ENCODE measurements at places on chromosomes 1 and 21.

- DNase-seq, result no peak
Observed at GRCh38 chr1:92949937-92950817, 11.1 kb downstream of the DIPK1A start.

DNA sequence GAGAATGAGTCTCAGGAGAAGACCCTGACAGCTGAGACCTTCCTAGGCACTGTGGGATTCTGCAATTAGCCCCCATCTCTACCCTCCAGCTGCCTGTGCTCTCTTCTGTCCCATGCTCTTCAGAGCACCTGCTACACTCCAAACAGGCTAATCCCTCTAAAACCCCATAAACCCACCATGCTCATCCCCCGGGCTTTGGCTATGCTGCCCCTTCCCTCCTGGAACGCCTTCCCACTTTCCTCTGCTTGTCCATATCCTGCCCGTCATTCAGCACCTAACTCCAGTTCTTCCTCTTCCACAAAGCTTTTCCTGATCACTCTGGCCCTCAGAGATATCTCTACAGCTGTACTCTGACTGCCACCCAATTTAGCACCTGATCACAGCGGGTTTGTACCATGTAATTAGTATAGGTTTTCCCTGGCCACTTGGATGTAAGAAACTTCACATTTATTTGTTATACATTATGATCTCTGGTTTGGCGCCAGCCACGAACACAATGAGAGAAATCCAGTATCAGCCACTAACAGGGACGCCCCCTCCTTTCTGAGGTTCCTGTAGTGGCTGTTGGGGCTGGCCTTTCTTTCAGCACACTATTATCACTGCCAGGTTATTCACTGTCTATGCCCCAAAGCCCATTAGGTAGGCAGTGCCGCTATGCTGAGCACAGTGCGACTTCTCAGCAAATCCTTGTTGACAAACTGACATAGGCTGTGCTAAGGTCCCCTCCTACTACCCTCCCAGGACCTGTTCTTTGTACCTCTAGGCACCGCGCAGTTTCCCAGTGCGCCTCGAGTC is 45.1 kb downstream of the CDC7 start:
- DNase-seq, result no peak

- DNase-seq, result peak; percentile 58
Observed at GRCh38 chr1:222167111-222167510, 380.8 kb downstream of the HHIPL2 start.

DNA sequence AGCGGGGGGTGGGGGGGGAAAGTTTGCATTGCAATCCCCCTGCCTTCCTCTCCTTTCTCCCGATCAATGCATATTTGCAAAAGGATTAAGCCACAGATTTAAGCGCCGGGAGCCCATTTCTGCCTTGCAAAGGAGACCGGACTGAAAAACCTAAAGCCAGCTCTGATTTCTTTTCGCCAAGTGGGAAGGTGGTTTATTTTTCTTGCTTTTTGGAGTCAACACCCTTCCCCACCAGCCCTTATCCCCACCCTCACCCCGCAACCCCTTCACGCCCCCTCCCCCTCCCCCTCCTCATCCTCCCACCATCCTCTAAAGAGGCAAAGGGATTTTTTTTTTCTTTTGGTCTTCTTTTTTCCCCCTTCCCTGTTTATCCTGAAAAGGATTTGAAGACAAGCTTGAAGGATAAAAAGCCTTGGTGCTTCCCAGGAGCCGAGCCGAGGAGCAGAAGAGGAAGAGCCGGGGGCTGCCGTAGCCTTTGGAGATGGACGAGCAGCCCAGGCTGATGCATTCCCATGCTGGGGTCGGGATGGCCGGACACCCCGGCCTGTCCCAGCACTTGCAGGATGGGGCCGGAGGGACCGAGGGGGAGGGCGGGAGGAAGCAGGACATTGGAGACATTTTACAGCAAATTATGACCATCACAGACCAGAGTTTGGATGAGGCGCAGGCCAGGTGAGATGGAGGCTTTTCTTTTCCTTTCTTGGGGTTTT is 513 bp downstream of the PBX1 start:
- no peak for DNase-seq

- DNase-seq, result no peak
Observed at GRCh38 chr1:235265900-235266299, 62.1 kb downstream of the ARID4B start.

- DNase-seq, result no peak
Observed at GRCh38 chr1:148363439-148363810, 119.7 kb downstream of the PPIAL4G start.

- DNase-seq, result peak; percentile 99
Observed at GRCh38 chr1:68384321-68384813, 65.4 kb downstream of the RPE65 start.

GRCh38 chr1:1858382-1859086 is 32.4 kb downstream of the GNB1 start:
- DNase-seq, result peak; percentile 29
